AG08396 (cell line): ENCODE measurements at places on chromosomes 12 and 14.

GRCh38 chr14:75831455-75831854 is 150.3 kb downstream of the TGFB3 start:
- DNase-seq, result peak; percentile 54

DNA sequence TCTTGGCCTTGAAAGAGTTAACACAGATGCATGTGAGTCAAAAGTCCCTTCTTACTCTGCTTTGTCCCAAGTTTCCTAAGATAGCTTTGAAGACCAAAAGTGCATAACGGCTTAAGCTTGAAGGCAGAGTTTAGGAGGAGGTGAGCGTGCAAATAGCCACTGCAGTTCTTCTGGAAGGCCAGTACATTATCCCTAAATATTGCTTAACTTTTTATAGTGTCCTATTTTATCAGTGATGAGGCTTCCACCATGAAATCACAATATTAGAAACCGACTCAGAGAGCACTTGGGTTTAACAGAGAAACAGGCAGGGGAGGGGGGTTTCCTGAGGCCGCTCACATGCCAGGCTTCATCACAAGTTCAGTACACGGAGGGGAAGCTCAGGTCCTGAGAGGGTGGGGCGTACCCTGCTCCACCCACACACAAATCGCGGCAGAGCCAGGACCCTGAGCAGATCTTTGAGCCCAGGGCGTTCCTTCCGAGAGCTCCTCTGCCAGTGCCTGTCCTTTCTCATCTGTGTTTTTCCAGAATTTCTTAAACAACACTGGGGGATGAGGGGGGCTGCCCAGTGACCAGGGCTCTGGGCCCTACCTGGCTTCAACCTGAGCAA is 26.8 kb upstream of the BDKRB2 start:
- no peak for DNase-seq

DNA sequence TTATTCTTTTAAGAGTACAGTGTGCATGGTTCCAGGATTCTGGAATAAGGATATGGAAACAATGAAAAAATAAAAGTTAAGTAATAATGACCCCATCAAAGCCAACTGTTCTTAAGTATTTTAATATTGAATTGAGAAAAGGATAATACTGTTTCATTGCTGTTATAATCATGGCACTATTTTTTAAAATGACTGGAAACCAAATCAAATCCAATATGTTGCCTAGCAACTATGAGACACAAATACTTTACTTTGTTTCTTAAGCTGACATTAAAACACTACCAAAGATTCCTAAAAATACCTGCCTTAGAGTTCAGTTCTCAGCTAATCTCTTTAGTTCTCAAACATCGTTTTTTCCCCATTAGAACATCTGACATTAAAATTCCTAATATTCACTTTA is 66.4 kb upstream of the OTOGL start:
- no peak for DNase-seq

GRCh38 chr14:39446131-39446744 is 14.0 kb upstream of the FBXO33 start:
- DNase-seq, result no peak

DNA sequence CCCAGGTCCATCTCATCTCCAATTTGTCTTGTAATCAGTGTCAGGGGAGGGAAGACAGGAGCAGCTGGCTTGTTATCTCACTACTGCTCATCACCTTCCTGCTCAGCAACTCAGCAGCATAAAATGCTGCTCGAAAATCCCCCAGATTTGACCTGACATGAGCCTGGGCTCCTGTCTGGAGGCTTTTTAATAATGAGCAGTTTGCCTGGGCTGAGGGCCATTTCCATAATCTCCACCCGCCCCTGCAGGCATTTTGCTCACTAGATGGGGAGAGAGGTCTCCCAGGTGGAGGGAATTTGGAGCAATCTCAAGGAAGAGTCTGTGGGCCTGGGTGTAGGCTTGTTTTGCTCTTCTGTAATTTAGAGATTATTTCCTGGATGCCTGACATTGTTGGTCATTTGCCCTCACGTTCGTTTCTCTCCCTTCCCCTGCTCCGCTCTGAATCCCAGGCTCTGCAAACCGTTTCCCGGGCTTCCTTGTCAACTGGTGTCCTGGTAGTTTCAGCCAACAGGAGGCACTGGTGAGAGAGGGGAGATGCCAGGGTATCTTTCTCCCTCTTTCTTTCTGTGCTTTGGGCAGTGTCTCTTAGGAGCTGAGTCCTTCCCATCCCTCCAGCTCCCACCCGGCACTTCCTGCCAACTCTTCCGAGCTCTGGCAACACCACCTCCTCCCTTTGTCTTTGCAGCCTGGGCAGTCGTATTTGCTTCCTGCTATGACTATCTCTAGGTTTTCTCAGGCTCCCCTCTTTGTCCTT is 299.2 kb downstream of the GLT1D1 start:
- DNase-seq, result no peak

DNA sequence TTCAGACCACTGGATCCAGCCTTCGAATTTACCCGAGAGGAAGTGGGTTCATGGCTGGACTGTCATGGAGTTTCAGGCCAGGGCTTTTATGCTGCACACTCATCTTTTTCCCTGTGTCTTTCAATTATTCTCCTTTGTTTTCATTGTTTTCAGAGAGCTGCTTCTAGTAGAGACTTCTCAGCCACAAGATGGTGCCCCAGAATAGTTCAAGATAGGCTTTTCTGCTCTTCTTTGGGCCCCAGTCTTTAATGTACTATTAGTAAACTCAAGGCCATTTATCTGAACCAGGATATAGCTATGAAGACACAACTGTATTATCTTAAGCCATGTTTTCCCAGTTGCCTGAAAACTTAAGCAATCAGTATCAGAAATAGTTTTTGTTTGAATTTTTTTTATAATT is 30.4 kb upstream of the PSMA6 start:
- DNase-seq, result no peak

- no peak for DNase-seq
These were observed 65.7 kb downstream of the TMX1 start for GRCh38 chr14:51305751-51306150.

GRCh38 chr14:91805659-91806058 is 61.7 kb downstream of the TC2N start:
- no peak for DNase-seq

DNA sequence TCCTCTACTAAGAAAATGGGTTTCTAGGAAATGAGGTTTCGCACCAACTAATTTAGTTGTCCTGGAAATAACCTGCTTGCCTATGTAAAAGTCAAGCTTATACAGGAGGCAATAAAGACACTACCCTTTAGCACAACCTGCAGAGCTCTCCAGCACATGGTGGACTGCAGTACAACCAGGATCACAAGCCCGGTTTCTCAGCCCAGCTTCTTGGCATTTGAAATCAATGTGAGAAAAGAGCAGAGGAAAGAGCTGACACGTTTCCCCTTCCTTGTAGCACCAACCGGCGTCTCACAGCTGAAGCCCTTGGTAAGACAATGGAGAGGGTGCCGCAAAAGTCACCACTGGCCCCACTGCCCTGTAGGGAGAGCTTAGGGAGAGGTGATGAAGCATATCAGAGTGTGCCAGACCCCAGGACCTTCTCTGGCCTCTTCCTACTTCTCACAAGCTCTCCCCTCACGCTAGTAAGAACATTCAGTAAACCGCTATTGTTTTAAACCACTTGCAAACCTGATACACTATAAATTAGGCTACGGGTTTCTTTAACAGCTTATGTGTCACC is 8.6 kb downstream of the SPTLC2 start:
- DNase-seq, result no peak

DNA sequence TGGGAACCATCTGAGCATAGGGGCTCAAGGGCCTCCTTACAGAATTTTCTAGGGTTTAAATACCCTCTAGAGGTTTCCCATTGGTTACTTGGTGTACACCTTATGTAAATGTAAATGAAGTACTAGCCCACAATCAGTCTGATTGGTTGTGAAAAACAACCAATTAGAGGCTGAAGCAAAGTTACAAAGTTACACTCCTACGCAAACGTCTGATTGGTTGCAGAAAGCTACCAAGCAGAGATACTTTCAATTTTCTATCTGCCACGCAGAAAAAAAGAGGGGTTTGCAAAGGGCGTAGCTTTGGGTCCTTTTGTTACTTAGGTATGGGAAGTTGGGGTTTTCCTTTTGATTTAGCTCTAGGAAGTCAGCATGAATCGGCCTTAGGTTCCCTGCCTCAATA is 1.8 kb upstream of the TMEM19 start:
- DNase-seq, result no peak
